ENCODE measurements at places on chromosomes 7 and 10.

GRCh38 chr10:104296687-104297436 lies 27.9 kb downstream of the GSTO2 start:
- DNase-seq, result no peak

DNA sequence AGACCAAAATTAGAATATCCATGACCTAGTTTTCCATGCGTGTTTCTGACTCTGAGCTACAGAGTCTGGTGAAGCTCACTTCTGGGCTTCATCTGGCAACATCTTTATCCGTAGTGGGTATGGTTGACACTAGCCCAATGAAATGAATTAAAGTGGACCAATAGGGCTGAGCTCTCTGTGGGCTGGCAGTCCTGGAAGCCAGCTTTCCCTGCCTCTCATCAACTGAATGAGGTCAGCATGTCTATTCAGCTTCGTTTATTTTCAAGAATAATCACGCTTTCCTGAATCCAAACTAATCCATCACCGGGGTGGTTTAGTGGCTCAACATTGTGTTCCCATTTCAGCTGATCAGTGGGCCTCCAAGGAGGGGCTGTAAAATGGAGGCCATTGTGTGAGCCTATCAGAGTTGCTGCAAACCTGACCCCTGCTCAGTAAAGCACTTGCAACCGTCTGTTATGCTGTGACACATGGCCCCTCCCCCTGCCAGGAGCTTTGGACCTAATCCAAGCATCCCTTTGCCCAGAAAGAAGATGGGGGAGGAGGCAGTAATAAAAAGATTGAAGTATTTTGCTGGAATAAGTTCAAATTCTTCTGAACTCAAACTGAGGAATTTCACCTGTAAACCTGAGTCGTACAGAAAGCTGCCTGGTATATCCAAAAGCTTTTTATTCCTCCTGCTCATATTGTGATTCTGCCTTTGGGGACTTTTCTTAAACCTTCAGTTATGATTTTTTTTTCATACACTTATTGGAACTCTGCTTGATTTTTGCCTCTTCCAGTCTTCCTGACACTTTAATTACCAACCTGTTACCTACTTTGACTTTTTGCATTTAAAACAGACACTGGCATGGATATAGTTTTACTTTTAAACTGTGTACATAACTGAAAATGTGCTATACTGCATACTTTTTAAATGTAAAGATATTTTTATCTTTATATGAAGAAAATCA lies 35.5 kb downstream of the CAV1 start:
- no peak for DNase-seq

DNA sequence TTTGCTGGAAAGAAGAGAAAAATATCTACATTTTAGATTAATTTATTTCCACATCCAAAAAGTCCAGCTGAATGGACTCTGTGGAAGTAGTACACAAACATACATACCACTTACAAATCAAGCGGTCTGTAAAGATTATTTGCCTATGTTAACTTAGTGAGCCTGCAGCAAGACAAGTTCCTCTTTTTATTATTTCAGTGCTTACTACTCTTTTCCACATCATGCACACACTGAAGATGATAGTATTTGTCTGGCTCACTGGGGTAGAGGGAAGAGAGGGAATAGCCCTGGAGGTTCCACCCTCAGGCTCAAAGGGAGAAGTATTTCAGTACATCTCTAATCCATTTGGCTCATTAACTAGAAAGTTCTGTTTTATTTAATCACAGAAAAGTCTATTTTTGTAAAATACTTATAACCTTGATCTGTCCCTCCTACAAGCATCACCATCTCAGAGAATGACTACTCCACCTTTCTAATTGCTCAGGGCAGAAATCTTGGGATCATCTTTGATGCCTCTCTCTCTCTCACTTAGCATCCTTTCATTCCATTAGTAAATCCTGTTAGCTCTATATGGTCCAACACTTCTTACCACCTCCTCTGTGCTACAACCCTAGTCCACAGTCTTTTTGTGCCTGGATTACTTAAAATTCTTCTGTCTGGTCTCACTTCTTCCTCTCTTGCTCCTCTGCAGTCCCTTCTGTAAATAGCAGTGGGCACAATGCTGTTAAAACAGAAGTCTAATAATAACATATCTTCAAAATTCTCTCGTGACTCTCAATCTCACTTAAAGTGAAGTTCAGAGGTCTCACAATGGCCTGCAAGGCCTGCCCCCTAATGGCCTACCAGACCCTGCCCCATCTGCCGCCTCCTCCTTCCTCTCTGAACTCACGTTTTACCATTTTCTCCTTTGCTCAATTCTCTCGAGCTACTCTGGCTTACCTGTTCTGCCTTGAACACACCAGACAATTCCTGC lies 64.3 kb upstream of the CCDC6 start:
- DNase-seq, result no peak

DNA sequence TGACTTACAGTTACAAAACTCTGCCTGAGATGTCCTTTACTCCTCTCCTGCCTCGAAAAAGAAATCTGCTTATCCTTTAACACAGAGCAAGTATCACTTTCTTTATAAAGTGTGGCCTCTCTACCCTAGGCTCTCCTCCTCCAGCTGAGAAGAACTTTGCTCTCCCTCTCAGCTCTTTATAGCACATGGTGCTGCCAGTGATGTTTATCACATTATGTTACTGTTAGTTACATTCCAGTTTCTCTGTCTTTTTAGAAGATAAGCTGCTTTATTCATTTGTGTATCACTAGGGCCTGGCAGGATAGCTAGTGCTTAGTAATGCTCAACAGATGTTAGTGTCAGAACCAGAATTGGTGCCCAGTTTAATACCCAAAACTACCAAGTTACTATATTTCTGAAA lies 41.1 kb upstream of the TMEM229A start:
- no peak for DNase-seq

DNA sequence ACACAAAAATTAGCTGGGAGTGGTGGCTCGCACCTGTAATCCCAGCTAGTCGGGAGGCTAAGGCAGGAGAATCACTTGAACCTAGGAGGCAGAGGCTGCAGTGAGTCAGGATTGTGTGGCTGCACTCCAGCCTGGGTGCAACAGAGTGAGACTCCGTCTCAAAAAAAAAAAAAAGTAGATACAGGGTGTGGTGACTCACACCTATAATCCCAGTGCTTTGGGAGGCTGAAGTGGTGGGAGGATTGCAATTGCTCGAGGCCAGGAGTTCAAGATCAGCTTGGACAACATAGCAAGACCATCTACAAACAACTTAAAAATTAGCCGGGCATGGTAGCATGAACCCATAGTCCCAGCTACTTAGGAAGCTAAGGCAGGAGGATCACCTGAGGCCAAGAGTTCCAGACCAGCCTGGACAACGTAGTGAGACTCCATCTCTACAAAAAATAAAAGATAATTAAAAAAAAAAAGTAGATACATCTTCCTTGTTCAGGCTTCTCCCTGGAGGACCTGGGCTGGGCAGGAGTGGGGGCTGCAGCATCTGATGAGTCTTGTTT lies 2.0 kb downstream of the MOSPD3 start:
- DNase-seq, result no peak

GRCh38 chr10:120051671-120052070 lies 159.1 kb downstream of the SEC23IP start:
- no peak for DNase-seq

DNA sequence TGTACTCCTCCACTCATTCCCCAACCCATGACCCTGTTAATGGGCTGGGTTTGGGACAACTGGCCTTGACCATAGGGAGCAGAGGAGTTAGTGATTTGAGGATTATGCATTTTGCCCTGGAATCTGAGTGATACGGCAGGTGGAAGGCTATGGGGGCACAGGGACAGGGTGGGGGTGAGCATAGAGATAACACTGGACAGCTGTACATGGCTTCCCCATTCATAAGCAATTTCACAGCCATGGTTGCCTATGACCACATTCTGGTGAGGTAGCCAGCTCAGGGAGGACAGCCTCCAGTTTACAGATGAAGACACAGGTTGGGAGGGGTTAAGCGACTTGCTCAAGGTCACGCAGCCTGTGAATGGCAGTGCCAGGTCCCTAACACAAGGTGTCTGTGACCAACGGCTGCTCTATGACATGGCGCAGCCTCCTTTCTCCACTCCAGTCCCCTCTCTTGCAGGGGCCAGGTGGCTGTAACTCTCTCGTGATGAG lies 319.5 kb downstream of the PLXNA4 start:
- no peak for DNase-seq

GRCh38 chr7:108136191-108136688 lies 6.1 kb upstream of the LAMB4 start:
- DNase-seq, result no peak

GRCh38 chr10:111595173-111595572 lies 518.3 kb downstream of the ADRA2A start:
- no peak for DNase-seq

GRCh38 chr7:116862951-116863670 lies 724 bp downstream of the CAPZA2 start:
- no peak for DNase-seq

- no peak for DNase-seq
These were observed 6.7 kb upstream of the AIFM2 start for GRCh38 chr10:70139151-70139996.

DNA sequence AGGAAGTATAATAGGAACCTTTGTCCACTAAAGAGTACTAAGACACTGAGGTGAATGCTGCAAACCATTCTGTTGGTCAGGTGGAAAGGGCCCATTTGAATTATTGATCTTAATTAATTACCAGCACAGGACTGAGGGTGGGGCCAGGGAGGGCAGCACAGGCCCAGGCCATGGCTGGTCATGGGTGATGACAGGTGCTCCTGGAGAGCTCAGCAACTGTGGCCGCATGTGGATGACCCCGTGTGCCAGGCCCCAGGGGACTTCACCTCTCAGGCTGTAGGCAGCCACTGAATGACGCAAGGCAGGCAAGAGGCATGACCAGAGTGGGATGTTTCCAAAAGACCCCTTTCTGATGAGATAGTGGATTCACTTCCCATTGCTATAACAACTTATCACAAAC lies 54.2 kb downstream of the HECW1 start:
- no peak for DNase-seq

GRCh38 chr7:116554436-116554835 lies 29.6 kb downstream of the CAV1 start:
- DNase-seq, result no peak

DNA sequence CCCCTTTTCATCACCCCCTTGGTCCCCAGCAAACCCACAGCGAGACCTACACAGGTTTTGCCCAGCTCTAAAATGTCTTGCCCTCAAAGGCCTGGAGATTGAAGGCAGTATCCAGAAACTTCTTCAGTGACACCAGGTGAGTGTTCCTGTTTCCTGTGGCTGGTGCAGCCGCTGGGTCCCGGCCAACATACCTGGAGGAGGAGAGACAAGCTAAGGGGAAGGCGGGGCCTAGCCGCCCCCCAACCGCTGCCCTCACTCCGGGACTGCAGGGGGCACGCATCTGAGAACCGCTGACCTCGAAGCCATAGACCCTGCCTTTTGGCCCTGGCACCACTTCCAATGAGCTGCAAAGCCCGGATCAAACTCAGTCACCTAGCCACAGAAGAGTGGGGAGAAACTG lies 27.0 kb downstream of the OGDHL start:
- no peak for DNase-seq

- DNase-seq, result no peak
These were observed 698.9 kb downstream of the GRID1 start for GRCh38 chr10:85667638-85668233.

- DNase-seq, result no peak
These were observed 47.1 kb downstream of the MTURN start for GRCh38 chr7:30181736-30182522.

- DNase-seq, result no peak
These were observed 143.8 kb downstream of the TES start for GRCh38 chr7:116354171-116354545.
